Activated T-cell treated with anti-CD3 and anti-CD28 coated beads for 4 hours (primary cell): ENCODE measurements at places on chromosomes 2 and 18.

DNA sequence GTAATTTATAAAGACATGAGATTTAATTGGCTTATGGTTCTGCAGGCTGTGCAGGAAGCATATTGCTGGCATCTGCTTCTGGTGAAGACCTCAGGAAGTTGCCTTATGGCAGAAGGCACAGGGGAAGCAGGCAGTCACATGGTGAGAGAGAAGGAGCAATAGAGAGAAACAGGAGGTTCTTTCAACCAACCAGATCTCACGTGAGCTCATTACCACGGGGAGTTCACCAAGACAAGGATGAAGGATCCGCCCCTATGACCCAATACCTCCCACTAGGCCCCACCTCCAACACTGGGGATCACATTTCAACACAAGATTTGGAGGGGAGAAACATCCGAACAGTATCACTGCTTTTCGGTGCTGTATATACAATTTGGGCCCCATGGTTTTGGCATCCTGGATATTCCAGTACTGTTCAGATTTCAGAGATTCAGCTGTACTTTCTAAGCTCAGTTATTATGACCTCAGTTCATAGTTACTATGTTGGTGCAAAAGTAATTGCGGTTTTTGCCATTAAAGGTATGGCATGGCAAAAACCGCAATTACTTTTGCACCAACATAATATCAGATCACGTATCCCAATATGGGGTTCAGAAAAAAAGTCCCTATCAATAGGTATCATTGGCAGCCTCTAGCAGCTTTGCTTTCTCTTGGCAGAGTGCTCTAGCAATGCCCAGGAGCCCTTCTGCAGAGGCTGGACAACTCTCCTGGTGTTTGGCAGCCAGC lies 189.6 kb upstream of the SIX3 start:
- DNase-seq = no peak

GRCh38 chr18:24704946-24705630 lies 244.7 kb downstream of the HRH4 start:
- no peak for DNase-seq

GRCh38 chr18:43776997-43777396 lies 499.7 kb upstream of the SYT4 start:
- no peak for DNase-seq

DNA sequence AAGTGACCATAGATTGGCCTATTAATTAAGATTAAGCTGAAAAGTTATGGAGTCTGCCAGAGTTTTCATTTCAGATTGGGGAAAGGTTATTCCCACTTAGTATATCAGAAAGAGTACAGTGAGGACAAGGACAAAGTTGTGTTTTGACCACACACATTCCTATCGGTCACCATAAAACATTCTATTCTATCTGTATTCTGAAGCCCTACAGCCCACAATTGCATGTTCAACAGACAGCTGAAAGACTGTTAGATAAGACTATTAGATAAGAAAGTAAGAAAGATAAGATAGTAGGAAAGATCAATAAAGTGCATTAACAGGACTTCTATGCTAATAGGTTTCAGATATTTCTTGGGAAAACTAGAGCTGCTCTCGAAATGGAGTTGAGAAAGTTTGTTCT lies 26.7 kb upstream of the ACYP2 start:
- no peak for DNase-seq

DNA sequence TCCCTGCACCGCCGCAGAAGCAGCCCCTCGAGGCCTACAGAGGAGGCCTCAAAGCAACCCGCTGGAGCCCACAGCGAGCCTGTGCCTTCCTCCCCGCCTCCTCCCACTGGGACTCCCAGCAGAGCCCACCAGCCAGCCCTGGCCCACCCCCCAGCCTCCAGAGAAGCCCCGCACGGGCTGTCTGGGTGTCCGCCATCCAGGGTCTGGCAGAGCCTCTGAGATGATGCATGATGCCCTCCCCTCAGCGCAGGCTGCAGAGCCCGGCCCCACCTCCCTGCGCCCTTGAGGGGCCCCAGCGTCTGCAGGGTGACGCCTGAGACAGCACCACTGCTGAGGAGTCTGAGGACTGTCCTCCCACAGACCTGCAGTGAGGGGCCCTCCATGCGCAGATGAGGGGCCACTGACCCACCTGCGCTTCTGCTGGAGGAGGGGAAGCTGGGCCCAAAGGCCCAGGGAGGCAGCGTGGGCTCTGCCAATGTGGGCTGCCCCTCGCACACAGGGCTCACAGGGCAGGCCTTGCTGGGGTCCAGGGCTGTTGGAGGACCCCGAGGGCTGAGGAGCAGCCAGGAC lies 31.2 kb downstream of the GPC1 start:
- no peak for DNase-seq

DNA sequence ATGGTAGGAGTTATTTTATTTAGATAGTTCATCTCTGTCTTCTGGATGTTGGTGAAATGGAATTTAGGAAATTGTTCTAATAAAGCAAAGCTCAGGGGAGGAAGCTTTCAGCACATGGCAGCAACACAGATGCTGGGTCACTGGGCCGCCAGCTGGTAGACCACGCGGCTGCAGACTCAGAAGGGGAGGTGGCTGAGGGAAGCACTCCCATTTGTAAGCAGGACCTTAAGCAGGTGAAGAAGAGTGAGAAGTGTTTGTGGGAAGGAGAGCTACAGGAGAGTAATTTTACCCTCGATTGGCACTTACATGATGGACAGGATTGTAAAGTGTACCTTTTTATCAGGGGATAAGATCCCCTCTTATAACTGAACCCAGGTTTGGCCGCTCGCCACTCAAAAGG lies 24.4 kb downstream of the NMS start:
- DNase-seq = no peak

DNA sequence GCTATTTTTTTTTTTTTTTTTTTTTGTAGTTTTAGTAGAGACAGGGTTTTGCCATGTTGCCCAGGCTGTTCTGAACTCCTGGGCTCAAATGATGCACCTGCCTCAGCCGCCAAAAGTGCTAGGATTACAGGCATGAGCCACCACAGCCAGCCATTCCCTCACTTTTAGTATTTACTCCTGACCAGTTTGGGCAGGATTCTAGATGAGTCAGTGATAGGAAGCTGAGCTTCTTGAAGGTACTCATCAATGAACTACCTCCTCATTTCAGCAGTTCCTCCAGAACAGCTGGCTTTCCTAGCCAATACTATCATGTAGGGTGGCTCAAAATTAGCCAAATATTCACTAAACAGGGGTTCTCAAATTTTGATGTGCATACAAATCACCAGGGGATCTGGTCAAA lies 57.2 kb downstream of the CYBRD1 start:
- DNase-seq = no peak

GRCh38 chr2:226796840-226797288 lies 2.8 kb downstream of the IRS1 start:
- DNase-seq = no peak

DNA sequence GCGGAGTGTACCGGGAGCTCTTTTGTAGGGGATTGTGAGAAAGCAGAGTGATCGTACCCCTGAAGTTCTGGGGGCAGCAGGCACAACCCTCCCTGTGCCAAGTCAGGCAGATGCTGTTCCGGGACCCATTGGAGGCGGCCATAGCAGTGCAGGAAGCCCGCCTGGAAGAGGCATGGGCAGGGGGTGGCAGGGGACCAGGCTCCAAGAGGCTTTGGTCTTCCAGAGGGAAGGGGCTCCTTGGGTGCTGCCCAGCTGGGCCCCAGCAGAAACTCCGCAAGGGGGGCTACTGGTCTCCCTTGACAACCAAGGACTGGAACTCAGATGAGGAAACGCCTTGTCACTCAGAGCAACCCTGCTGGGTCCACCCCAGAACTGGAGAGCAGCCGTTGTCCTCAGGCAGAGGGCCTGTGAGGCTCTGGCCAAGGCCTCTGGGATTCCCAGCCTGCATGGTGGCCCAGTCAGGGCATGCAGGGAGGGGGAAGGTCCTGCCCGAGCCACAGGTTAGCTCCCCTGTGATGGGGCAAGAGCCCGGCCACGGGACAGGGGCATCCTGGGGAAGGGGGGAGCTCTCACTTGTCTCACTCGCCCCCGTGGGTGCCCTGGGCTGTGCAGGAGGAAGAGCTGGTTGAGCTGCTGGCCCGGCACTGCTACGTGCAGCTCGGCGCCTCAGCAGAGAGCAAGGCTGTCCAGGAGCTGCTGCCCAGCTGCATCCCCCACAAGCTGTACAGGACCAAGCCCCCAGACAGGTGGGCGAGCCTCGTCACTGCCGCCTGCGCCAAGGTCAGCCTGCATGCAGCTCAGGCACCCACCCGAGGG lies 21.0 kb upstream of the GPR17 start:
- no peak for DNase-seq

DNA sequence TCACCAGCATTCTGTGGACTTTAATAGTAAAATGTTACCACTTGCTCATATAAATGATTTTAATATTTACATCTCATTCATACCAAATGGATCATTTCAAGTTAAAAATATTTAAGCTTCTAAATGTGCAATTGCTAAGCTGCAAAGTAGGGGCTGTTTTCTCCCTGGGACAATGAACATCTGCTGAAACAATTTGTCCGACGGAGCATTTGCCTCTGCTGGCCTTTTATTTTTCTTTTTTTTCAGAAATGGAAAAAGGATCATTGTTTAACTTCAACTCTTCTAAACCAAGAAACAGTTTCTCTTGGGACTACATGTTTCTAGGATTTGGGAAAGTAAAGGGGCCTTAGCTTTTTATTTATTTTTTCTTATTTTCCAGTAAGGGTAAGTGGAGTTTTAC lies 43.8 kb upstream of the ITPRID2 start:
- DNase-seq = no peak
